PC-9 (cell line): ENCODE measurements at places on chromosomes 5 and 9.

DNA sequence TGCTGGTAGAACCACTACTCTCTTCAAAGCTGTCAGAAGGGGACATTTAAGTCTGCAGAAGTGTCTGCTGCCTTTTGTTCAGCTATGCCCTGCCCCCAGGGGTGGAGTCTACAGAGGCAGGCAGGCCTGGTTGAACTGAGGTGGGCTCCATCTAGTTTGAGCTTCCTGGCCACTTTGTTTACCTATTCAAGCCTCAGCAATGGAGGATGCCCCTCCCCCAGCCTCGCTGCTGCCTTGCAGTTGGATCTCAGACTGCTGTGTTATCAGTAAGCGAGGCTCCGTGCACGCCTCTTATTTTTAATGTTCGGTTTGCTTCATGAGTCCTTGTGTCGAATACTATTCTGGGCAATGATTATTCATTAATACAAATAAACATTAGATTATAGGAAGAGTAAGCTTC is 3.1 kb upstream of the SLC27A6 start:
- DNase-seq: no peak

GRCh38 chr5:73374520-73375190 is 73.9 kb downstream of the FOXD1 start:
- no peak for DNase-seq

DNA sequence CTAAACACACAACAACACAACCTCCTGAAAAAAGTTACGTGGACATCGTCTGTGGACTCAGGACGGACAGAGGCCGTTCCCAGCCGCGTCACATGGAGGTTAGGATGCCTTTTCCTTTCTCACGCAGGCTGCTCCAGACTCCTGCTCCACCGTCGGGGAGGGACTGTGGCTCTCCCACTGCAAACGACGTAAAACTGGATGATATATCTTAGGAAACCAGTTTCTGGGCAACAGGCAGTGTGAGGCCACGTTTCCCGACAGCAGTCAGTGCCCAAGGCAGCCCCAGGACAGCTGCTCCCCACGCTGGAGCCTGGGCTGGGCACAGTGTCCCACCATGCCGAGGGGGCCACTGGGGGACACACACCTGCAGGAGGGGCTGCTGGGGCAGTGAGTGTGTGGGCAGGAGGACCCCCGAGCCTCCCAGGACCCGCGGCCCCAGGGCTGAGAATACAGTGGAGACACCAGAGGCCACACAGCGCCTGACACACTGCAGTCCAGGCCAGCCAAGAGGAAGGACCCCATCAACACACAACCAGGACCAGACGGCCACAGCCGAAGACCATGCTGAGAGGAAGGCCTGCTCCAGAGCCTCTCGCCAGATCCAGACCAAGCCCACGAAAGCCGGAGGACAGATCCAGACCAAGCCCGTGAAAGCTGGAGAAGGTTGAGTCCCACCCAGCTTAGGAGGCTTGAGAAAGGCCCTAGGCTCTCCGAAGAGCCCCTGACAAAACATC is 26.2 kb downstream of the EXD3 start:
- DNase-seq: no peak

GRCh38 chr5:169218176-169218575 is 82.8 kb downstream of the SLIT3 start:
- no peak for DNase-seq

- DNase-seq: no peak
Measured at GRCh38 chr5:9483243-9483642, 62.6 kb downstream of the SEMA5A start.
